ENCODE measurements at places on chromosomes 1 and 21.

DNA sequence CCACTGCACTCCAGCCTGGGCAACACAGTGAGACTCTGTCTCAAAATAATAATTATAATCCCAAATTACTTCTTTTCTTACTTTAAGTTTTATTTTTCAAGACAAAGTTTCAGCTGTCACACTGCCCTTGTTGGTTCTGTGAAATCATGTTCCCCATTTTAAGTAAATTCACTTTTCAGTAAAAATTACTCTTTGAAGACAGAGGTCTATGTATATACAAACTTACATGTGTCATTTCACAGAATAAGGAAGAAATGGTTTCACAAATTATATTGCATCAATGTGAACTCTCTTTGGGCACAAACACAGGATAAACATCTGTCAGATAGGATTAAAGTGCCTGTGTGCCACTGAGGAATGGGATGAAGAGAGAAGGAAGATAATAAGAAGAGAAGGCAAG is 33.1 kb upstream of the ETS2 start:
- no peak for DNase-seq

DNA sequence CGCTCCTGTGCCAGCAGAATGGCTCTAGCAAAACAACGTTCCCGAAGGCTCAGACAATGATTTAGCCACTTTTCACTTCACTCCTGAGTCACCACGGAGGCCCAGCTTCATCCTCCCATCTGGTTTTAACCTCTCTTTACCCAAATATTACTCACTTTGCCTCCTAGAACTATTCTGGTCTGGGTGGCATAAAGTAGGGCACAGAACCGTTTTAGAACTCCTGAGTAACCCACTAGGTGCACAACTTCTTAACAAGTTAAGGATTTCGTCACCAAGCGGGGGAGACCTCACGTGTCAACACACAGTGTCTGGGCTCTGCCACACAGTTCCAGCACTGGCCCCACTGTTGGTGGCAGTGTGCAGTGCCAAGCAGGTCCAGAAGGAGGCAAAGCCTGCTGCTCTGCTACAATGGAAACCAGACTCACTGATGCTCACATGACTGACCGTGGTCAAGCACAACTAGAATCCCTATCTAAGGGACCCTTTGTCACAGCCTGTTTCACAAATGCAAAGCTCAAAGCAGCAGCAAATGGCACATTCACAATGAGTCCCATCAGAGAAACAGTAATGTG is 121.7 kb downstream of the SIPA1L2 start:
- DNase-seq = no peak

DNA sequence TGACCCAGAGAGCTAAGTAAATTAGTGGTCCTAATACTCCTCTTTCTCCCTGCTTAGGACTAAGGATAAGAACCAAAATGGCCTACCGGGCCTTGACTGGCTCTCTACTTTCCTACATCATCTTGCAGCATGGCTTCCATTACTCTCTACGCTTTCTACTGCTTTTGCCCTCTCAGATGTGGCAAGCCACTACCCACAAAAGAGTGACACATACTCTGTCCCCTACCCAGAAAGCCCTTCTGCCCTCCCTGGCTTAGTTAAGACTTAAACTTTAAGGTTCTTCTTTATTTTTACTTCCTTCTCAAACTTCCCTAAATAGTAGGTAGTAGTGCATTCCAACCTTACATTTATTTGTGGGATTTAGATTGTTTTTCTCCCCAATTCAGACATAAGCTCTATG is 228.1 kb downstream of the TPR start:
- no peak for DNase-seq

- peak; percentile 33 for DNase-seq
Measured at GRCh38 chr21:36976882-36977651, 10.6 kb upstream of the HLCS start.

All from WTC11 (cell line).